Stimulated activated CD4-positive, alpha-beta T cell treated with anti-CD3 and anti-CD28 coated beads, Interleukin-1b, Interleukin-23, amount 100 ng/mL, for 24 hours (primary cell): ENCODE measurements at places on chromosomes 1 and 21.

DNA sequence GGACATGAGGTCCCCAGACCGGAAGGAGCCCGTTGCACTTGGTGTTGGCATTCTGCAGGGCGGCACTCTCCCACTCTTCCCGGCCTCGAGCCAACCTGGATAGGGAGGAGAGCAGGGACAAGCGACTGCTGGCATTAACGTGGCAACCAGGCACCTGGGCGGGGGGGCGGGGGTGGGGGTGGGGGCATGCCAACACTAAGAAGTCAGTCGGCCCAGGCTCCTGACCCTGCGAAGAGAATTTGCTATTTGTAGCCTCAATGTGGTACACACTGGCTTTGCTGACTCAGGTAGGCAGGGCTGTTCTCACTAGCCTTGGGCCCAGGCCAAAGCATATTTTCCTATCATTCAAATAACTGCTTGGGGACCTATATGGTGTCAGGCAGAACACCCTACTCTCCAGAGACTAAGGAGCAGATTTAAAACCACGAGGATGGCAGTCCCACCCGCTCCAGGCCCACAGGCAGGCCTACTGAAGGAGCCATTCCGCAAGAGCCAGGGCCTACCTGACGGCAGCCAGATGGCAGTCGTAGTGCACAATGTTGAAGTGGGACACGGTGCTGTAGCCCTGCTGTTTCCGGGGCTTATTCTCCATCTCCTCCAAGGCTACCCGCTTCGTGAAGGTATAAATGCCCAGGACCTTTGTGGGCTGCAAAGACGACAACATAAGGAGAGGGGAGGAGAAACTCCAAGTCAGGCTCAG is 123.7 kb downstream of the UBR4 start:
- DNase-seq: no peak

GRCh38 chr21:42061986-42062235 is 9.2 kb upstream of the UMODL1 start:
- DNase-seq: no peak

DNA sequence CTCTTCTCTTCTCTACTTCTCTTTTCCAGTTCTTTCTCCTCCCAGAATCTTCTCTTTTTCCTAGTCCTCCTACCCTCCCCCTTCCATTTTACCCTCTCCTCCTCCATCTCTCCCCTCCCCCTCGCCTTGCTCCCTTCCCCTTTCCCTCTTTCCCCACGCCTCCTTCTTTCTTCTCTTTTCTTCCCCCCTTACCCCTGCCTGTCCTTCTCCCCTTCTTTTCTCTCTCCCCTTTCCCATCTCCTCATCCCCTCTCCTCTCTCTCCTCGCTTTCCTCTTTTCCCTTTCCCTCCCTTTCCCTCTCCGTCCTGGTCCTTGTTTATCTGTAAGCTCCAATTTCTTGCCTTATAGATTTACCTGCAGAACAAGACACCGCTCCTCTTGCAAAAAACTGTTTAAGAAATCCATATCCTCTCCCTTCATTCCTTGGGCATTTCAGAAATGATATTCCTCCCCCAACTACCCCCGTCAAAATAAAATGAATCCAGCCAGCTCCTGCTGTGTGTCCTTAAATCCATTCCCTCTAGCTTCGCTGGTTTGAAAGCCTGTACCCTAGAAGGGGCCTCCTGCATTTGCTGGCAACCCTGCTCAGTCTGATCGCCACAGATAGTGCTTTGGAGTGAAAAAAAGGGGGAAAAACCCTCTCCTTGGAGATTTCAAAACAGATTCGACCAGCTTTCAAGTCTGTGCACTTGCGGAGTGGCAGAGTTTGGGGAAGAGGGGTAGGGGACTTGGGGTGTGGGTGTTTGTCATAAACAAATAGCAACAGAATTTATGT is 89.4 kb downstream of the PAPPA2 start:
- DNase-seq: no peak

GRCh38 chr1:167747988-167748387 is 26.2 kb downstream of the MPZL1 start:
- DNase-seq: no peak

DNA sequence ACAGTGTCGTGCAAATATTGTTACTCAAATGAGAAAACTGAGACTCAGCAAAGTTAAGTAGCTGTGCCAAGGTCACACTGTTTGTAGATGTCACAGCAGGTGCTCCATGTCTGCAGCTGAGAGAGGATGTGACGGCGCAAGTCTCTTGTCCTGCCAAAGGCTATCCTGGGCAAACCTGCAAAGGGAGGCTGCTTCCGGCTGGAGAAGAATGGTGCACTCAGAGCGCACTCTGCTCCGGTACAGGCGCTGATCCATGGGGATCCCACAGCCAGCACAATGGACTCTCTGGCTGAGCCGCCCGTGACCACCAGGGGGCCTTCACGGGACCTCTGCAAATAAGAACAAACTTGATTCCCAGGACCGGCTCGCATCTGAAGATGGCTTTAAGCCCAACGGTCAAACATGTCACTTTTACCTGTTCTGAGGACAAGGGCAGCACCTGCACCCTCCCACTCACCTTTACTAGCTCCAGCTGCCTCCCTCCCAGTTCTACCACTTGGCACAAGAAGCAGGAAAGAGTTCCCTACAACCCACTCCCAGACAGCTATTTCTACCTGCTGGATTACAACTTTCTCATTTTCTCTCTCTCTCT is 21.9 kb downstream of the RD3 start:
- DNase-seq: peak; percentile 25

DNA sequence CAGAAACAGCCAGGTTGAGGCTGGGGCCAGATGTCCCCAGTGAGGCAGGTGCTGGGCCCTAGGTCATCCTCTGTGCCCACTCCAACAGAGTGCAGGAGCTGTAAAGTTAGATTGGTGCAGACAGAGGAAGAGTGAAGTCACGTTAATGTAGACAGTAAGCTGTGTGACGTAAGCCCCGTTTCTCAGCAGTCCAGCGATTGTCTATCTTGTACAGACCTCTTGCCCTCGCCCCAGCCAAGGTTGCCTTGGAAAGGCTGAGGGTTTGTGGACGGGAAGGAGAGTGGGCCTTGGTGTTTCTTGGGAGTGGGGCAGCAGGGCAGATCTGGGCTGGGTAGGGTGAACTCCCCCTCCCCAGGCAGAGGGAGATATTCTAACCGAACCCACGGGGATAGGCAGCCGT is 13.5 kb downstream of the FAAH start:
- DNase-seq: no peak

GRCh38 chr1:180278194-180278515 is 48.1 kb downstream of the LHX4 start:
- no peak for DNase-seq

DNA sequence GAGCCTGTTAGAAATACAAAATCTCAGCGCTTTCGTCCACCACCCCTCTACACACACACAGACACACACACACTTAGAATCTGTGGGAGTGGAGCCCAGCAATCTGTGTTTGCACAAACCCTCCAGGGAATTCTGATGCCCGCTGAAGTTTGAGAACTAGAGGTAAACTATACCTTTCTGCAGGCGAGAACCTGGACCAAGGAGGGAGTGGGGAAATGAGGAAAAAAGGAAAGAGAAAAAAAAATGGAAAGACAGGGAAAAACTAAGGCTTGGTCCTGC is 468 bp upstream of the NIBAN1 start:
- no peak for DNase-seq

DNA sequence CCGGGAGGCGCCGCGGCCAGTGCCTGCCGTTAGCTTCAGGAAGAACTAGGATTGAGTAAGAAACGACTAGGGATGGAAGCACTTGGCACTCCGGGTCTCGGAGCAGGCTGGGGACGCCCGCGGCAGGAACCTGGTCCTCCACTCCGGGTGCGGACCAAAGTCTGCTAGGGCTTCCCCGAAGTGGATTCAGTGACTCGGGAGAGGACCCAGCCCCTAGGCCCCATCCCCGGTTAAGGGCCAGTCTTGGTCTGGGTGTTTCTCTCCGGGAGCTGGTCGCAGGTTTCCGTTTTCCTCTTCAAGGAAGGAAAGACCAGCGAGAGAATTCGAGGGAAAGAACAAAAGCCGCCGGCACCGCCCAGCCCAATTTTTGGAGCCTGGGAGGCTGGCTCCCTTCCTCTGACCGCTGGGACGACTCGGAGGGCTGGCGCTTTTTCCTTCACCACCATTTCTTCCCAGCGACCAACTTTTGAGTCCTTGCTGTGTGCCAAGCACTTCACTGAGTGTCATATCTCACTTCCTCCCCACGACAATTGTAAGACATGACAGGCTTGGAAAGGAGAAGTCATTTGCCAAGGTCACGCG is 16.8 kb upstream of the STMN1 start:
- peak; percentile 5 for DNase-seq

DNA sequence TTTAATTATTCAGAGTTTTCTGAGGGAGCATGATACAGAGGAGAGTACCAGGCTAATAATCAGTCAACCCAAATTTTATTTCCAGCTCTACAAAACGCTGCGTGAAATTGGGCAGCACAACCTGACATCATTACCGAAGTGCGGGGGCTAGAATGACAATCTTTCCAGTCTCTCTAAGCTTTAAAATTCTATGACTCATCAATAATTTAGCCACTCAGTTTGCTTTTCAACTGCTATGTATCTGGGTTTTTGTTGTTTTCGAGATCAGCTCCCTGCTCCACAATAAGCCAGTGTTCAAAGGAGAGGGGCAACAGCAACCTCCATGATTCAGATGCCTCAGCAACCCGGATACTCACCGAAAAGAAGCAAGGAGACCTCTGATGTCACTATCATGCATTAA is 13.9 kb downstream of the SORT1 start:
- no peak for DNase-seq

DNA sequence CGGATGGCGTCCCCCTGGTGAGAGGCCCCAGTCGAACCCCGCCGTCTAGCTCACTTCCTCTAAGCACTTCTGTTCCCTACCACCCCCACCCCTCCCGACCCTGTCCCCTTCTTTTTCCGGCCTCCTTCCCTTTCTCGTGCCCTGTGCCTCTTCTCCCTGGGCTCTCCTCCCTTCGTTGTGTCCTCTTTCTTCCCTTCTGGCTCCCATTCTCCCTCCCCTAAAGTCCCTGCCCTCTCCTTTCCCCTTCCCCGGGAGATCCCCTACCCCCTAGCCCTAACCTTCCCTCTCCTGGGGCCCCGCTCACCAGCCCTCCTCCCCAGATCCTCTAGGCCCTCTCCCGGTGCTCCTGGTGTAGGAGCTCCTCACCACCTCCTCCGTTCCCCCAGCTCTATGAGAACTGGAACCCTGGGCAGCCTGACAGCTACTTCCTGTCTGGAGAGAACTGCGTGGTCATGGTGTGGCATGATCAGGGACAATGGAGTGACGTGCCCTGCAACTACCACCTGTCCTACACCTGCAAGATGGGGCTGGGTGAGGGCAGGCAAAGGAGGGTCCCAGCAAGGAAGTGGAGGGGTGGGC is 15.9 kb downstream of the BCAN start:
- no peak for DNase-seq

DNA sequence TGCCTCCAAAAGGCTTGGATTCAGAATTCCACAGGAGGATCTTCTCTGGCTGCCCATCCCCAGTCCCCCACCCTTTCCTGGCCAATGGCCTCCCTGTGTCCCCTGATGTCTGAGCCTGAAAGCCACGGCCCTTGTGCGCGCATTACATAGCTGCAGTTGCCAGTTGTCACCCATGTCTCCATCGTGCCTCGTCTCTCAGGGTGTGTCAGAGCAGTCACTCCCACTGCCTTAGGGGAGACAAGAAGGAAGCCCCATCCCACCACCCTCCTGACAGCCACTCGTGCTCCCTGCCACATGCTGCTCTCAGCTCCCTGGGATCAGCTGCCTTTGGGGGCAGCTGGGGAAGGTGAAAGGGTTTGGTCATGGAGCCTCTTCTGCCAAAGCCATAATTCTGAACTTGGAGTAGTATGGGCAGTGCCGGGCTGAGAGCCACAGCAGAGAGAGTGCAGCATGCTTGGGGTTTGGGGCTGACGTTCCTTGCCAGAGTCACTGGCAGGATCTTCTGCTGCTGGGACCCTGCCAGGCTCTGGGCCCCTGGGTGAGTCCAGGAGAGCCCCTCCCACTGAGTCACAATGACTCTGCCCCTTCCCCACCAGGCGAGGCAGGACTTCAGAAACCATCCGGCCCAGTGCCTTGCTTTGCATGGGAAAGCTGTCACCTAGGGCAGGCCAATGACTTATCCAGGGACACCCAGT is 285.9 kb upstream of the VAMP3 start:
- no peak for DNase-seq

DNA sequence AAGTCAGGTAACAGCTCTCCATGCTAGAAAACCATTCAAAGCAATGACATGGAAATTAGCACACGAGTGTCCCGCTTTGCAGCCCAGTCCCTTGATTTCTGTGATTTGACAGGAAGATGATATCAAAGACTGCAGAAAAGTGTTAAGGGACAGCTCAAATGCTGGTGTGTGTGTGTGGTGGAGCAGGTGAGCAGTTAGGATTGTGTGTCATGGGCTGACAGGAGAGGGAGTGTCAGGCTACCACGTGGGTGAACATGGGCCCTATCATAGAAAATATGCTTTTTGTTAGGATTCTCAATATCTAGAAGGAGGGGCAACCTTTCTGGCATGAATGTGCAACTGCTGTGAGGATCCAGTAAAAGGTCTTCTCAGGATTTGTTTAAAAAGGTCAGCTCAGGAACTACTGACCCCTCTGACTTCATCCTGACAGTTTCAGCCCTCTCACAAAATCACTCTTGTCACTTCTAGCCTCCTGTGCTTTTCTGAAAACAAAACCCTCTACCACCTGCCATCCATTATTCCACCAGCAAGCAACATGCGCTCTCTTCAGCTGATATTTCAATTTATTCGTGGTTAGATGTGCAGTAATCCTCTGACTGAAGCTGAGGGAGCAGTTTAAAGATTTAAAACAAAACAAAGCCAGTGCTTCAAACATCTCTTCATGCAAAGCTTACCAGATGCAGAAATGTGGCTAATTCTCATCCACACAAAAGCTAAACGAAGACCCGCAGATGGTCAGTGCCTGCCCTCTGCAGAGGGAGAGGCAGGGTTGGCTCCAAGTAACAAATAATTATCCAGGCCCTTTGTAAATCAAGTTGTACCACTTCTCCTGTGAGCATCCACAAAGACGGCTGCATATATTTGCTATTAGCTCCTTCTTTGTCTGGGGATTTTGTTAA is 397.9 kb downstream of the PTBP2 start:
- no peak for DNase-seq

GRCh38 chr1:241762713-241763339 is 85.2 kb upstream of the EXO1 start:
- no peak for DNase-seq

GRCh38 chr1:181767001-181767708 is 283.8 kb downstream of the CACNA1E start:
- no peak for DNase-seq

- DNase-seq: no peak
These were observed 112.9 kb upstream of the SOD1 start for GRCh38 chr21:31546443-31547170.

GRCh38 chr1:162632217-162632666 is at the start of gene DDR2:
Gene DDR2 (plus strand): TSS chr1:162632464. CDS start chr1:162719064, 86,600 bp downstream.
- no peak for DNase-seq

- peak; percentile 39 for DNase-seq
These were observed 38.6 kb upstream of the COX20 start for GRCh38 chr1:244796719-244797406.
